ENCODE measurements at places on chromosomes 4 and X.

DNA sequence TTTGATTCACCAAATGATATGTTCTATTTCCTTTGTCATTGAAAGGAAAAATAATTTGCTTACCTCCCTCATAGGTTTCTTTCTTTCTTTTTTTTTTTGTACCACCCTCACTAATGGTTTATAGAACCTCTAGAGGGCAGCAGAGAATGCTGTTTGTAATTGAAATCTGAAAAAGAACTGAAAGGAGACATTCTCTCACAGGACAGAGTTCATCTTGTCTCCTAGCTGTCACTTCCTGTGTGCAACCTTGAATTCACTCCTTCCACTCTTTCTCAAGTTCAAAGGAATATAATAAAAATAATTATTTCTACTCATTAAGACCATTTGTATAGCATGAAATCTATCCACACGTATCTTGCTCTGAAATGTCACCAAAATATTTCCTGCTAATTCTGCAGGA lies 51.0 kb downstream of the GUCY1B1 start:
- DNase-seq = no peak

DNA sequence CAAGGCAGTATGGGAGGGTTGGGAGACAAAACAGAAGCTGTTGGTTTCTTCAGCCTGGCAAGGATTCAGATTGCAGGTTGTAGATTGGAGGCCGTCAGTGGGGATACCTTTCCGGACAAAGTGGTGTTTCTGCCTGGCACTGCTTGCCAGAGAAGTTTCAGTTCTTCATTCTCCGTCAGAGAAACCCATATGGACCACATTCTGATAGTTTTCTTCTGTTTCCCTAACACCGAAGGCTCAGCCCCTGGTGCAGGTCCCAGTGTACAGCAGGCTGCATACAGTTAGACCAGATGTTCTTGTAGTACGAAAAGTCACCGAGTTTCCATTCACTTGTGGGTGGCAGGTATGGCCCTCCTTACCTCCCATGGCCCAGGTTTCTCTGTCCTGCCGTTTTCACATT lies 107.3 kb downstream of the PTTG2 start:
- DNase-seq = no peak

- DNase-seq = no peak
Observed at GRCh38 chr4:67375291-67375690, 170.0 kb downstream of the CENPC start.

DNA sequence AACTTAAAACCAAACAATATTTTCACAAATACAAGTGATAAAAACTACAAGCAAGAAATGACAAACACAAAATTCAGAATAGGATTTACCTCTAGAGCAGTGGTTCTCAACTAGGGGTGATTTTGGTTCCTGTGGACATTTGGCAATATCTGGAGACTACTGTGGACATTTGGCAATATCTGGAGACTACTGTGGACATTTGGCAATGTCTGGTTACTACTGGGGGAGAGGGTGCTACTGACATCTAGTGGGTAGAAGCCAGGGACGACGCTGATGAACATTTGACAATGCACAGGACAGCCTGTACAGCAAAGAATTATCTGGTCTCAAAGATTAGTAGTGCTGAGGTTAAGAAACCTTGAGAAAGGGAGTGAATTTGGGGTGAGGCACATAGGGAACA lies 169.8 kb downstream of the CLCN4 start:
- DNase-seq = no peak

DNA sequence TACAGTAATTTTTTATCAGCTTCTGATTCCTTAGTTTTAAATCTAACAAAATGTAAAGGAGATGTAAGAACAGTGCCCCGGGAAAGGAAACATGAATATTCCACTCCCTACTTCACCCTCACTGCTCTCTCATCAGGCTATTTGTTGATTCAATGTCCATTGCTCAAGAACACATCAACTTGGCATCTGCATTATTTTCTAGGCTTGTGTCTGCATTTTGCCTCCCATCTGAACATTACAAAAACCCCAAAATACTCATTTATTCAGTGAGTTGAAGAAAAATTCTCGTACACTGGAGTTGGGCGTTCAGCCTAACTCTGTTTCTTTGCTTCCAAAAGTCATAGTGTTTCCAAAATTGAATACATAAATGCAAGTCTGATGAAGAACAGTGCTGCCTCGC lies 25.6 kb downstream of the ARHGAP6 start:
- no peak for DNase-seq

- DNase-seq = no peak
Observed at GRCh38 chr4:5656415-5656814, 51.9 kb downstream of the EVC2 start.

GRCh38 chrX:12360986-12361598 lies 222.8 kb downstream of the FRMPD4 start:
- DNase-seq = no peak

- no peak for DNase-seq
Observed at GRCh38 chr4:94714365-94715160, 43.2 kb upstream of the BMPR1B start.

GRCh38 chrX:52988985-52989917 lies 30.9 kb upstream of the FAM156A start:
- no peak for DNase-seq

DNA sequence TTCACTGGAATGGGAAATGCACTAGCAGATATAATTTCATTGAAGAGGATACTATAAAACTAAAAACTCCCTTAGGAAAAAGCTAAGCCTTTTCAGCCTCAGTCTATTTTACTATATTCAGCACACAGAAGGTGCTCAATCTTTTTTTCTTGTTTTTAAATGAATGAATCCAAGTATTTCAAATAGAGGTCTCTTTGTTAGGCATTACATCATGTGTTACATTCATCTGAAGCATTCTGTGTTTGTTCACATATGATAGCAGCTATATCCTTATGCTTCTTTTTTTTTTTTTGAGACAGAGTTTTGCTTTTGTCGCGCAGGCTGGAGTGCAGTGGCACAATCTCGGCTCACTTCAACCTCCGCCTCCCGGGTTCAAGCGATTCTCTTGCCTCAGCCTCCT lies 278.4 kb downstream of the CAMK2D start:
- no peak for DNase-seq

DNA sequence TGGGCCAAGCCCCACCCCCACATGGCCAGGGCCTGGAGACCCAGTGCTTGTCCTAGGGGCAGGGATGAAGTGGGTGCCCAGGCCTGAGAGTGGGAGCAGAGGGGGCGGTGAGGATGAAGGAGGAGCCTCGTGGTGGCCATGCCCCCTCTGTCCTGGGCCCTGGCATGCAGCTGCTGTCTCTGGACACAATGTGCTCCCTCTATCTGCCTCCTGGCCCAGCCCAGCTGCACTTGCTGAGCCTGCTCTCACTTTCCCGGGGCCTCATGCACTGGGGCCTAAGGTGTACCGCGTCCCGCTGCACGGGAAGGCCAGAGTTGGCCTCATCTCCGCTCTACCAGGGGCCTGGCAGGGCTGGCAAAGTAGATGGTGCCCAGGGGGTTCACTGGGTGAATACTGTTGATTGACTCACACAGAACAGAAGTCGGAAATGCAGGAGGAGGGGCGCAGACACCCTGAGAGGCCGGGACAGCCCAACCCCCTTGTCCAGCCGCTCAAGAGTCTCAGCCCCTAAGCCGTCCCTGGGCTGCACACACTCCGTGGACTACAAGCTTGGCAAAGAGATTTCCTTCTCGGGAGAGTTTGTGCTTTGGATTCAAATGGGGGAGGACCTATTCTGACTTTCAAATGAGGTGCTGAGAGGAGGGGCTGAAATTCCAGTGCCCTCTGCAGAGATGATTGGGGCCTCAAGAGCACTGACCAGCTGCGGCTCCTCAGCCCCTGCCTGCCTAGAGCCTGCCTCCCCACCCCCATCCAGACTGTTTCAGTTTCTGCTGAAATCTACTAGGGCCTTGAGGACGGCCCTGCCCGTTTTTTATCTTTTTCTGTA lies 112.4 kb downstream of the PSAPL1 start:
- DNase-seq = no peak

GRCh38 chr4:142473218-142473959 lies 372.7 kb downstream of the INPP4B start:
- no peak for DNase-seq

- no peak for DNase-seq
Observed at GRCh38 chrX:40104630-40104984, 6.8 kb upstream of the BCOR start.

GRCh38 chr4:81723019-81723884 lies 251.5 kb upstream of the RASGEF1B start:
- DNase-seq = peak; percentile 58

- no peak for DNase-seq
Observed at GRCh38 chr4:26953770-26954423, 93.3 kb downstream of the STIM2 start.

- no peak for DNase-seq
Observed at GRCh38 chr4:163949976-163950601, 455.6 kb downstream of the TMA16 start.

Data from cerebellar nuclear complex (tissue), 1 donor.